Amygdala (tissue), 56 donors: ENCODE measurements at places on chromosomes 11 and 22.

- peak; percentile 27 for DNase-seq
Observed at GRCh38 chr11:91776655-91777054, 448.0 kb upstream of the FAT3 start.

- no peak for DNase-seq
Observed at GRCh38 chr11:121448011-121448410, 4.1 kb upstream of the SORL1 start.

DNA sequence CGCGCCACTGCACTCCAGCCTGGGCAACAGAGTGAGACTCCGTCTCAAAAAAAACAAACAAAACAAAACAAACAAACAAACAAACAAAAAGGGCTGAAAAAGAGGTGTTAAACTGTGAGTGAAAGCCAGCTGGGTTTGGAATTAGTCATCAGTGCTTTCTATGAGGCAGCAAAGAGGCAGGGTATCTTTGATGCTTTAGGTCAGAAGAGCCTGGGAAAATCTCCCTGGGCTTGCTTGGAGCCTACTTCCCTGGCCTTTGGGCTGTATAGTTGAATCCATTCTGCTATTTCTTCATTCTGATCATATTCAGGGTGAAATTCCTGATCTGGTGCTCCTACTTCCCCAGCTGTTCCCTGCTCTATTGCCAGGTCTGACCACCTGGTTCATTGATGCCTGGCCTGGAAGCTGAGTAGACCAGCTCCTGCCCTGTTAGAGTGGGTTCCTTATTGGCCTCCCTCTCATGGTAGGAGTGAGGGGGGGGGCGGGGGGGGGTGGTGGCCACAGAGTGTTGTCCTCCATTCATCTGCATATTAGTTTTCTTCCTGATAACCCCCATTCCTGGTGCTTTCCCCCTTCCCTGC lies 65.6 kb downstream of the INSC start:
- DNase-seq: no peak

- no peak for DNase-seq
Observed at GRCh38 chr22:37599153-37599552, 9.5 kb upstream of the GGA1 start.

GRCh38 chr11:69562816-69563215 lies 78.1 kb upstream of the CCND1 start:
- no peak for DNase-seq

GRCh38 chr11:107648242-107648641 lies 57.3 kb downstream of the ELMOD1 start:
- no peak for DNase-seq

GRCh38 chr11:65498977-65499712 lies at the start of gene MALAT1:
Gene MALAT1 (plus strand): TSS chr11:65499045.
- DNase-seq: peak; percentile 88

DNA sequence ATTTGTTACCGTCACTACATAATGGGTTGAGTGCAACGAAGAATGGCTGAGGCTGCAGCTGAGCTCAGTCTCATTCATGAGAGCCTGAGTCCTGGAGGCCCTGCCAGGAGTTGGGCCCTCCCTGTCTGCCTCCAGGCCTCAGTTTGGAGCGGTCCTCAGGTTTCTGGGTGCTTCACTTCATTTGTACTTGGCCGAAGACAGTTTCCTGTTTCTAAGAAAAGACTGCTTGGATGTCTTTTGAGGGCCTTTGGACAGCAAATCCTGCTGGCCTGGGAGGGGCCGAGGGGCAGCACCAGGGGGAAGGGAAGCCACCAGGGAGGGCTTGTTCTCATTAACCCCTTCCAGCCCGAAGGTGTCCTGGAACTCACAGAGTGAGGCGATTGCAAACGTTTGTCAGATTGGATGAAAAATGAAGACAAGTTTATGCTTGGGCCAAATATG lies 163.1 kb downstream of the ETS1 start:
- DNase-seq: no peak

DNA sequence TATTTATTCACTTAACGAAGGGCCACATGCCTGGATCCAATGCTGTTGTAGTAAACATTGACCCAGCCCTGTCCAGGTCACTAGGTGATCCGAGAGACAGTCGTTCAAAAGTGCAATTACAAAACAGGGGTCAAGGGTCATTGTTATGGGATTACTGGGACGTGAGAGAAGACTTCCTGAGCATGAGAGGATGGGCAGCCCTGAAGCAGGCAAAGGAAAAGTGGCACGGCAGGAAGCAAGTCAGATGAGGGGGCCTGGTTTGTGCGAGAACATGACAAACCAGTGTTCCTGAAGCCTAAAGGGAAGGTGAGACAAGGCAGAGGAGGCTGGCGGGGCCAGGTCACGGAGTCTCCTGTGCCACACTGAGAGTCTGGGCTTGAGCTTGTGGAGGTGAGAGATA lies 15.8 kb upstream of the MMP20 start:
- no peak for DNase-seq

DNA sequence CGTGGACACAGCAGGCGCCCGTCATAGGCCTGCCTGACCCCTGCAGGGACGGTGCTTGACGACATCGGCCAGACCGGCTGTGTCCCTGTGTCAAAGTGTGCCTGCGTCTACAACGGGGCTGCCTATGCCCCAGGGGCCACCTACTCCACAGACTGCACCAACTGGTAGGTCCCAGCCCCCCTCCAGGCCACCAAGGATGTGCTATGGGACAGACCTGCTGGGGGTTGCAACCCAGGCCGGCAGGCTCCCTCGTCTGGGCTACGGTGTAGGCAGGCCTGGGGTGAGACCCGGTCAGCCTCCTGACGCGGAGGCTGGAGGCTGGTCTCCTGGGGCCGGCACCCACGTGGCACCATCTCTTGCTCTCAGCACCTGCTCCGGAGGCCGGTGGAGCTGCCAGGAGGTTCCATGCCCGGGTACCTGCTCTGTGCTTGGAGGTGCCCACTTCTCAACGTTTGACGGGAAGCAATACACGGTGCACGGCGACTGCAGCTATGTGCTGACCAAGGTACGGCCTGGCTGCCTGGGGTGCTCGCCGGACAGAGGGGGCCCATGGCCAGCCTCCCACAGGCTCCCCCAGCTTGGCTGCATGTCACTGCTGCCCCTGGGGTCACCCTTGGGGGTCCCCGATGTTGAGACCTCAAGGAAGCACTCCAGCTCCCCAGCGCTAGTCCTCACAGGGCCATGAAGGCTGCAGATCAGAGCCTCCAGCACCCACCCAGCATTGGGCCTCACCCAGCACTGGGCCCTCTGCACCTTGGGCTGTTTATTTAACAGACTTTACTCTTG lies 7.7 kb downstream of the MUC5AC start:
- DNase-seq: no peak

- DNase-seq: no peak
Observed at GRCh38 chr11:67561971-67562619, 21.5 kb upstream of the GSTP1 start.

DNA sequence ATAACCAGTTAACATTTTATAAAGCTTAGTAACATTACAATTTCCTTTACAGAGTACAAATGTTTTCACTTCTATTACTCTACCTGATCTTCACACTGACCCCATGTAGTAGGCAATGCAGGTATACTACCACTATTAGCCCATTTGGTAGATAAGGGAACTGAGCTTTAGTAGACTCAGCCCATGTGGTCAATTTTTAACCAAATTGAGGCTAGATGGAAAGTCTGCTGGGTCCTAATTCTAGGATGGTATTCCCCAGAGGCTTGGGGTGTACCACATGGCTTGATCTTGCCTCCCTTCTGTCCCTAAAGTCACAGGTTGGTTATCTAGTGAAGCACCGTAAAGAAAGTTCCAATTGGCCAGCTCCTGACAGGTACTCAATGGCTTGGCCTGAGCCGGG lies 48.2 kb downstream of the NRXN2 start:
- DNase-seq: no peak

GRCh38 chr11:57278721-57279095 lies 41.7 kb upstream of the APLNR start:
- DNase-seq: no peak

GRCh38 chr11:59769111-59769510 lies 13.9 kb downstream of the STX3 start:
- DNase-seq: no peak

DNA sequence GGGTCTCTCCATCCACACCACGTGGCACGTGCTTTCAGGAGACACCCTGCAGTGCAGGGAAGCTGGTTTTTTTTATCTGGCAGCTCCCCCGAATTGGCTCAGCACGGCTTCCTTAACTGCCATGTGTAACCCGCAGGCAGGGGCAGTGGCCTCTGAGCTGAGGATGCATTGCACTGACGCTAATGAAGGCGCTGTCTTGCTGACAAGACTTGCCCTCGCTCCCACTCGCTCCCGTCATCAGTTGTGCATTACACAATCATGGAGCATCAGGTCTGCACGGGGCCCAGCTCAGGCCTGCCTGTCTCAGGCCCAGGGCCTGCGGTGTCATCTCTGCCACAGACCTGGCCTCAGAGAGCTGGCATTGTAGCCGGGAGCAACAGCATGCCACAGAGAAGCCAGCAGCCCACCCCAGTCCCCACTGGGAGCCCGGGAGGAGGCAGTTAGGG lies 95.9 kb downstream of the ARHGAP8 start:
- no peak for DNase-seq

DNA sequence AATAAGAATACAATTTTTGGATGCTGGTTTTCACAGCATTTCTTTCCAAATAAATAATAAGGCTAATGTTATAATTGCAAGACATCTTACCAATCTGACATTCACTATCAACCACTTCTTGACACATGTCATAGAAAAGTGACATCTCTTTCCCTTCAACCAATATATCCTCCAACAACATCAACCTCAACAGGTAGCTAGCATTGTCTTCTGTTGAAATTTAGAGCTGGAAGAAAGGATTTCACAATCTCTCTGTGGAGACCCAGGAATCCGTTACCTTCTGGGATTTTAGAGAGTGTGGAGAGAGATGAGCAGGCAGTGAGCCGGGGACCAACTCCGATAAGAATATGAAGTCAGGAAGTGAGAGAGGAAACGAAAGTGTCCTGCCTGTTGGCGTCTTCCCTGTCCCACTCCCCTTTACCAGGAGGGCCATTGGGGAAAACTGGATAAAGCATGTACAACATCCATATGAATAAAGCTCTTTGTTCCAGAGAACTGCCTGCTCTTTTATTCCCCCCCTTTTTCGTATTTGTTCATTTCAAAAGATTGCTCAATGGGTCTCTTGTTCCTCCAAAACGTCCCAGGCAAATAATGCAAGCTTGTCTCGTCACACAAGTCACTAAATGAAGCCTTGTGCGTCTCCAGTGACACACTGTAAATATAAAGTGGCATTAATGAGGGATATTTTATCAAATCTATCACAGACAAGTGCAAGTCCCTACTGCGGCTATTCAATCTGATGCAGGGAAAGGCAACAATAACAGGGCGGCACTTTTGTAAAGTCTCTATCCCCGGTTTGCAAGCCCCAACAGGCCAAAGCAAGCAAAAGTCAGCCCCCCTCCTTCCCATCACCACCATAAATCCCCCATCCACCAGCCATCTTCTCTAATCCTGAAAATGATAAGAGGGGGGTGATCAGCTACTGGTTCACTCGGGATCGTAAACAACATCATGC lies 3.4 kb downstream of the CADM1 start:
- DNase-seq: peak; percentile 74

DNA sequence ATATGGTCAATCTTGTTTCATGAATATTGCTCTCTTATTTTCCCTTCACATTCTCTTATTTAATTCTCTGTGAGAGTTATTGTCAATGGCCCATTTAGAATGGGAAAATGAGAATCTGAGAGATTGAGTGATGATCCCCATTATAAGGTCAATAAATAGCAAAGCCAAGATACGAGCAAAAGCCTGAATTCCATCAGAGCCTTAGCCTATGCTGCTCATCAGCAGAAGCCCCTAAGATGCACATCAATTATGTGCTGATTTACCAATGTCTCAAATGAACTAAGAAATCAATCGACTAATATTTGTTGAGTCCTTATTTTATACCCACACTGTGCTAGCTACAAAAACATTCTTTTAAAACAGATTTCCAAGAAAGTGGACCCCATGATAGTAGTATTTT lies 330.8 kb upstream of the DDI1 start:
- no peak for DNase-seq

DNA sequence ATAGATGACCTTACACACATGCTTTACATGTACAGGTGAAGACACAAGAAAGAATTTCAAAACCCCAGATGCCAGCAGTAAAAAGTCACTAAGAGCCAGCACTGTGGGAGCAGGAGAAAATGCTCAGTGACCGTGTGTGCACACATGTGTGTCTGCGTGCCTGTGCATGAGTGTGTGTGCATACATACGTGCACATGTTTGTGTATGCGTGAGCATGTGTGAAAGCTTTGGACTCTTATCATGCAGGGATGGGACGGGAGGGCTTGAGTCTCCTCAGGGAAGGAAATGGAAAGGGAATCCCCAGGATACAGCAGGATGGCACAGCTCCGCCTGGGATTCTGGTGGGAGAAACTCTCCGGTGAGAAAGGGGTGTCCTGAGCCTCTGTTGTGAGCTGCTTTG lies 121.5 kb upstream of the B3GAT1 start:
- no peak for DNase-seq

GRCh38 chr11:44528103-44528502 lies 37.4 kb upstream of the CD82 start:
- DNase-seq: no peak

DNA sequence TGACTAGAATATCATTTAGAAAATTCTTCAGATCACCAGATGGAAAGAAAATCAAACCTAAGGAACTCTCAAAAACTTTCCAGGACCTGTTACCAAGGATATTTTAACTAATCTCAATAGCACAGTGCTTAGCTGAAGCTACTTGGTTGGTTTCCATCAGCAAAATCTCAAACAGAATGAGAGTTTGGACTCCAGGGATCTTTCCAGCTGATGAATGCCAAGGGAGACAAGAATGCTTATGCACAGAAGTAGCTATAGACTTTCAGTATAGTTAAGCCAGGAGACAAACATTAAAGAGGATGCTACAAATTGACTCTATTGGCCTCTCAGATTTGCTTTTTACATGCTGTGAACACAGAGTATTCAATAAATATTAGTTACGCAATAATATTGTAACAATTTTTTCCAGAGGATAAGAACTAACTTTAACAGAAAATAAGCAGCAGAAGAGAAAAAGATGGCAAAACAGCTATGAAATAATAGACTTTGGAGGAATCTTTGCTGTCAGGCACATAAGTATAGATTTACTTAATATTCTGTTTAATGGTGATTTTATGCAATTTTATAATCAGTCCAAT lies 331.4 kb downstream of the DLG2 start:
- no peak for DNase-seq
